ENCODE measurements at places on chromosomes 2 and 18.

GRCh38 chr18:50751947-50752346 lies 67.9 kb downstream of the MRO start:
- no peak for DNase-seq

DNA sequence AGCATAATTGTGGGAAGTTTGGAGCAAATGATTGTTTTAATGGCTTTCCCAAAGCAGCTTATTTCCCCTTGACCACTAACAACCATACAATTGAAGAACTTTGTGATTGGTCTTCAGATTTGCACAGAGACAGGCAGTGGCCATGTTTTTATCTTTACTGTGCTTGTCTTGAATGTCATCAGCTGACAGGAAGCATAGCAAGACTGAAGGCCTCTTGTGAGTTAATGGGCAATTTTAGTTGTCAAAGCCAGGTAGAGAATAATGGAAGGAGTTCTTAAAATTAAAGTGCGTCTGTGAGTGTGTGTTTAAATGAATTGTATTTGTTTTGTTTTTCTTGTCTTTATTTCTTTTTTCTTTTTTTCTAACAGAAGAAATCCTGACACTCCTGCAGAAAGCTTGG lies 809.9 kb downstream of the TSN start:
- DNase-seq, result no peak

- DNase-seq, result no peak
Observed at GRCh38 chr2:78817430-78817829, 208.1 kb upstream of the REG3G start.

DNA sequence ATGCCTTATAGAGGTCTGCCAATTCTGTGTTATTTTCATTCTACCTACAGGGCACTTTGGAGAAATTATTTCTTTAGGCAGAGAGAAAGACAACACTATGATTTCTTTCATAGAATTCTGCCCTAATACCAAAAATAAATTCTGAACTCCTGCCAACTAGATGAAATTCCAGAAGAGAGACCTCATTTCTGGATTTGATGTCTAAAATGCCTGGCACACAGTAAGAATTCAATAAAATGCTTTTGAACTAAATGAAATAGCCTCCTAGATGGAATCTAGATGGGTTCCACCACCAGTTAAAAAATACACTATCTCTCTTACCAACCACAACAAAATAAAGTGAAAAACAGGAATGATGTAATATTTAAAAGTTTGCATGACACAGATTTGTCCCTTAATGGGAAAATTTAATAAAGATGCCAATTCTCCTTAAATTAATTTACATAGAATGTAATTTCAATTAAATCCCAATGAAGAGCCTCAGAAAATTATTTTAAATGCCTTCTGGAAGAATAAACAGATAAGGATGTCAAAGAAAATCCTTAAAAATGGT lies 75.0 kb downstream of the OSBPL1A start:
- no peak for DNase-seq

GRCh38 chr2:25842155-25842554 lies 36.1 kb downstream of the ASXL2 start:
- no peak for DNase-seq

DNA sequence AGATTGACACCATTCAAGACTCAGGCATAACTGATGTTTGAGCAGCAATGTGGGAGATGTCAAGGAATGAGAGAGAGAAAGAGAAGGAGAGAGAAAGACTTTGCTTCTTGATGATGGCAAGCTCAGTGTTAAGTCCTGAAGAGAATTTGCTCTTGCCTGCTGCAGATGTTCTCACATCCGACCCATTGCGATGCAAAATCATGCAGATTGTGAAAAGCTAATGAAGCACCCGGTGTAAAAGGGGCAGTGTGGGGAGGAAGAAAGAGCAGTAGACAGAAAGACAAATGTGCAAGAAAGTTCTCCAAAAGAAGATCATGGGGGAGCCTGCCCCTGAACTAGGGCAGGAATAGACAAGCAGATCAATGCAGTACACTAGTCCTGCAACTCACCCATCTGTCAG lies 57.7 kb downstream of the EMX1 start:
- no peak for DNase-seq

- no peak for DNase-seq
Observed at GRCh38 chr2:190188289-190188688, 125.8 kb upstream of the MSTN start.

GRCh38 chr2:85706599-85707296 lies 12.6 kb downstream of the GNLY start:
- no peak for DNase-seq

- no peak for DNase-seq
Observed at GRCh38 chr2:127663566-127664064, 11.7 kb downstream of the LIMS2 start.

DNA sequence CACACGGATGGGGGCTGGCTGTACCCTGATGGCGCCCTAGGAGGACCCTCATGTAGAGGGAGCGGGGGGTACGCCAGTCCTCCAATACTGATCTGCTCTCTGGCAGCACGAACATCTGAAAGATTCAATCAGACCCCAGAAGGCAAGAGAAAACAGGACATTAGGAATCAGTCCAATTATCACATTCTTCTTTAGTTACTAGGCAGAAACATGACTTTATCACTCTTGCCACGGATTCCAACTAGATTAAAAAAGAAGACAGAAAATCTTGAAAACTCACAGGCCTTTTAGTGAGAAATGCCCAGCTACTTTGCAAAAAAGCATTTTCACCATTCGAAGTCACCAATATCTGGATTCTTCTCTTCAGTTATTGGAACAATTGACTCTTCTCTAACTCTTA lies 68.4 kb downstream of the ID2 start:
- DNase-seq, result no peak

- no peak for DNase-seq
Observed at GRCh38 chr2:202169832-202170424, 68.5 kb downstream of the SUMO1 start.

- DNase-seq, result no peak
Observed at GRCh38 chr18:76441668-76442412, 53.2 kb downstream of the ZNF516 start.
